GM19239 (cell line): ENCODE measurements at places on chromosomes 2 and 18.

DNA sequence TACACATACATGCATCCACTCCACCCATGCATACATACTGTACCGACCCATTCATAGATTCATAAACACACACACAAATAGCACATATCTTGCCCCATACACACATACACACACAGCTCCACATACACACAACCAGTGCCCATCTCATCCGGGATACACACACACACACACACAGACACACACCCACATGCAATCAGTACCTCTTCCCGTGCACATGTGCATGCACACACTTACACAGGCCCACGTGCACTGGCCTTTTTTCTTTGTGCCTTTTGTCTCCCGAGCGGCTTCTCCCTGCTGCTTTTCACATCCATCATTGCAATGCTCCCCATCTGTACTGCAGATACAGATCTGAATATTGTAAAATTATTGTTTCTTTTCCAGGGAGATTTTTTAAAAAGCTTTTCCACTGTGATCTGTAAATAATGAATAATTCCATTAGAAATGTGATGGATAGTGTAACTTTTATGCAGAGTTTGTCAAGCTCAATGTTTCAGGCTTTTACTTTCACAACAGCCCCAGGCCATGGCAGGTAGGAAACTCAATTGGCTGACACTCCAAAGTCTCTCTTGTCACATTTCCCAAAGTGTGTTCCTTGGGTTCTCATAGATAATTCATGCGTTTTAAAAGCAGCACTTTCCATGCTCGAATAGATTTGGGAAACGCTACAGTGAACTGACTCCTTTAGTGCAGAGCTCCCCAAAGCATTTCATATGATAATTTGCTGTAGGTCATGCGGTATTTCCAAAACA lies 393.5 kb downstream of the CTNNA2 start:
- DNase-seq, result no peak

DNA sequence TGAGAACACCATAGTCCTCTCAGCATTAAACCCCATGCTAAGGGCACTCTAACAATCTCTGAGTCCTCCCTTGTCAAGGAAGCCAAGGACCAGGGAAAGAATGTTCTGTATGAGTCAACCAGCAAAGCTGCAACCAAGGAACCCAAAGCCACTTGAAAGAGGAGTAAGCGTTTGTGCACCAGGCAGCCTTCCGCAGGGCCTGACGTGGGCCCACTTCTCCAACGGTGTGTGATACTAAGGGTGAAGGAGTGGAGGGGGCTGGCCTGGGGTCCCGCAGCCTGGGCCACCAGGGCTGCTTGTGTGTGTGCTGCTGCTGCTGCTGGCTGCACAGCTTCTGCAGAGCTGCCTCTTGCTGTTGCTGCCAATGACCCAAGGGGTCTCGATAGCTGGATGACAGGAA lies 30.1 kb upstream of the GALNT14 start:
- DNase-seq, result no peak

DNA sequence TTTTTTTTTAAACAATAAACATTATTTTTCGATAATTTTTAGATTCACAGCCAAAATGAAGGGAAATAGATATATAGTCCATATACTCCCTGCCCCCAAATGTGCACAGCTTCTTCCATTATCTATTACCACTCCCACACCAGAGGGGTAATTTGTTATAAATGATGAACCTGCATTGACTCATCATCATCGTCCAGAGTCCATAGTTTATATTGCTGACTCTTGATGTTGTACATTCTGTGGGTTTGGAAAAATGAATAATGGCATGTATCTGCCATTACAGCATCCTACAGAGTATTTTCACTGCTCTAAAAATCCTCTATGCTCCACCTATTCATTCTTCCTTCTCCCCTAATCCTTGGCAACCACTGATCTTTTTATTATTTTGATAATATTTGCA lies 121.5 kb downstream of the LTBP1 start:
- no peak for DNase-seq

DNA sequence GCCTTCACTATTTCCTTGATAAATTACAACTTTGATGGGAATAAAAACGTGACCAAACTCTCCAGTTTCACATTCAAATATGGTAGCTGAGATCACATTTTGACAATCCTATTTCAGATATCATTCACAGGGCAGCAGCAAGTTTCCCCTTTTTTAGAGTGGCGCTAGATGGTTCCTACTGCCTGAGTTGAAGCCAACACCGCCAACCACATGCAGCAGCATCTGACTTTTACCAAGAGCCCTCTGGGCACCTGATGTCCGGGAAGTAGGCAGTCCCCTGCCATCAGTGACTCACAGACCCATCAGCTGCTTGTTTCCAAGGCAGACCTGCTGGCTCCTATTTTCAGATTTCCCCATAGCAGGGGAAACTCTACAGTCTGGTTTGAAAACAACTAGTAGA lies 4.0 kb upstream of the MREG start:
- DNase-seq, result no peak
